ENCODE measurements at places on chromosomes 13 and 19. TPM values are rescaled to one million over a fixed set of nuclear protein-coding genes. Genes with fewer than 3 reads are reported as not detected.

The MAG gene
- not detected for total RNA-seq

The TUBB4A gene
- not detected for total RNA-seq

DNA sequence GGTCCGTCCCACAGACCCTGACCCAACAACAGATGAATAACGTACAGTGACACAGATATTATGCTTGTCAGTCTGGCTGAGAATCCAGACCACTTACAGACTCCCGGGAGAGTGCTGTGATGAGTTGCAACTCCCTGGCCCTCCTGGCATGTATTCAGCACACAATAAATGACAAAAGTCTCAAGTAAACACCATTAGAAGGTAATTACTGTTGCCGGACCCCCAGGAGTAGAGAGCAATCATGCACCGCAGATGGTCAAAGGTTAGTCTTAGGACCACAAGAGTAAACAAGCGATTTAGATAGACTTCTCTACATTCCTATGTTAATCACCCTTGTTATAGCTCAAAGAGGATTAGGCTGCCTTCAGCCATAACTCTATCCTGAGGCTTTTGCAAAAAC is 726.4 kb upstream of the GPC6 start:
- DNase-seq: no peak

DNA sequence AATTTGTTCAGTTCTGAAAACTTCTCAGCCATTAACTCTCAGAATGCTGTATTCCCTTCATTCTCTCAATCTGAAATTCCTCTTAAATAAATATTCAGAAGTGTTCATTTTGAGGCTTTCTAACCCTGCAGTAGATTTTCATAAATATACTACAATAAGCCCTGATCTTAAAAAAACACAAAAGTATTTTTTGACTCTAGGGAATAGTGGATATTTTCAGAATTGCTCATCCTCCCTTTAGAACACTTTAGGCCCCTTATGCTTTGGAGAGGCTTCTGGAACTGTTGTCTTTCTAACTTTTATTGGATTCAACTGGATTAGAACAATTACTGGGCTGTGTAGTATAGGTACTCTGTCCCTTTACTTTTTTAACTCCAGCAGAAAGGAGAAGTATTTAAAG is 1662.6 kb upstream of the MIR17HG start:
- DNase-seq: peak; percentile 21

The ZNF587 gene
- total RNA-seq: 6.9 TPM

The KLK15 gene
- not detected for total RNA-seq

GRCh38 chr19:38284422-38284821 is 19.6 kb upstream of the C19orf33 start:
- DNase-seq: no peak

GRCh38 chr19:41915776-41916414 is 12.4 kb downstream of the ERFL start:
- DNase-seq: no peak

- no peak for DNase-seq
Observed at GRCh38 chr19:29364224-29364726, 151.3 kb upstream of the UQCRFS1 start.
